ENCODE measurements at places on chromosomes 5 and 9.

DNA sequence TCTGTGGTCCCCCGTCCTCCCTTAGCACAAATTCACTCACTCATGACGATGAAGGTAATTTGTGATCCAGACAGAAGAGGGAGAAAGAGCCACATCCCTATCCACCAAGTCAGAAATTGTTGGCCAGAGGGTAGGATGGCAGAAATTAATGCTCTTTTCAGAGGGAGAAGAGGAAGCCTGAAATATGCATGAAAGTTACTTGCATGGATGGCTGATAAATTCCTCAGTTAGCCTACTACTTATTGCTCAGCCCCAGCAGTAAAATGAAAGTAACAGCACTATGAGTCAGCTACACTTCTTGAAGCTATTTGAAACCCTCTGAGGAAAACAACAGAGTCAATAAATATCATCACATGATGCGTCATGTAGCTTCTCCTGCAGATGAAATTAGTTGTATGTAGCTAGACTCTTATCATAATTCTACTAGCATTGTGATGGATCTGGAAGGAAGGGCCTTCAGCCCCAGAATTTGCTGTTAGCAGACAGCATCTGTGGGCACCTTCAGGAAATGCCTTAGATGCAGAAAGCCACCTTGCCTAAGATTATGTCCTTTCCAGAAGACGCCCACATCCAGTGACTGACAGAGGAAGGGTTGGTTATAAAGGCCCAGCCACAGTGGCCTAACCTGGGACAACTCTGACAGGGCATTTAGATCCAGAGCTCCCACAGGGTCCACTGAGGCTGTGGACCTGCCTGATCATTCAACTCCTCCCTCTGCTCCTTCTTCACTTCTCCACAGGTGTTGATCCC is 81.2 kb upstream of the CCDC112 start:
- DNase-seq, result peak; percentile 24

- DNase-seq, result no peak
These were observed 225.0 kb downstream of the VPS13A start for GRCh38 chr9:77402286-77402685.

GRCh38 chr5:180394031-180394636 is 41.0 kb upstream of the GFPT2 start:
- no peak for DNase-seq

GRCh38 chr5:107935645-107936044 is 264.9 kb upstream of the EFNA5 start:
- no peak for DNase-seq

DNA sequence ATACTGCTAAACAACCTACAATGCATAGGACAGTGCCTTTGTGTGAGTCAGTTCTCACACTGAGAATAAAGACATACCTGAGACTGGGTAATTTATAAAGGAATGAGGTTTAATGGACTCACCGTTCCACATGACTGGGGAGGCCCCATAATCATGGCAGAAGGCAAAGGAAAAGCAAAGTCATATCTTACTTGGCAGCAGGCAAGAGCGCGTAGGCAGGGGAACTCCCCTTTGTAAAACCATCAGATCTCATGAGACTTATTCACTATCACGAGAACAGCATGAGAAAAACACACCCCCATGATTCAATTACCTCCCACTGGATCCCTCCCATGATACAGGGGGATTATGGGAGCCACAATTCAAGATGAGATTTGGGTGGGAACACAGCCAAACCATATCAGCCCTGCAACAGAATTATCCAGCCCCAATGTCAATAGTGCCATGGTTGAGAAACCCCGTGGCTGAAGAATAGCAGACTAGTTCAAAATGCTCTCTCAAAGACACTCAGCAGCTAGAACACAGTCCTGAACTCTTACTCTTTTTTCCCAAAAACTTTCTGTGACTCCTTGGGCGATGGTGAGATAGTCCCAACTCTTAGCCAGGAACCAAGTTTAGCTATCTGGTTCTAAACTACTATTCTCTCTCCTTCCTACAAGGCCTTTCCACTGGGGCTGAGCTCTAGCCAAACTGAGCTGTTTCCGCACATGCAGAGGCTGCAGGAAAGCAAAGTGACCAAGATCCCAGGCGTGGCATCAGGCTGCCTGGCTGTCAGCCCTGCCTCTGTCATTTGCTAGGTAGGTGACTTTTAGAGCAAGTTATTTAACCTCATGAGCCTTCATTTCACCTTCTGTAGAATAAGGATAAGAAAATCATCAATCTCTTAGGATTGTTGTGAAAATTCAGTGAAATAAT is 21.7 kb downstream of the FAT2 start:
- no peak for DNase-seq

DNA sequence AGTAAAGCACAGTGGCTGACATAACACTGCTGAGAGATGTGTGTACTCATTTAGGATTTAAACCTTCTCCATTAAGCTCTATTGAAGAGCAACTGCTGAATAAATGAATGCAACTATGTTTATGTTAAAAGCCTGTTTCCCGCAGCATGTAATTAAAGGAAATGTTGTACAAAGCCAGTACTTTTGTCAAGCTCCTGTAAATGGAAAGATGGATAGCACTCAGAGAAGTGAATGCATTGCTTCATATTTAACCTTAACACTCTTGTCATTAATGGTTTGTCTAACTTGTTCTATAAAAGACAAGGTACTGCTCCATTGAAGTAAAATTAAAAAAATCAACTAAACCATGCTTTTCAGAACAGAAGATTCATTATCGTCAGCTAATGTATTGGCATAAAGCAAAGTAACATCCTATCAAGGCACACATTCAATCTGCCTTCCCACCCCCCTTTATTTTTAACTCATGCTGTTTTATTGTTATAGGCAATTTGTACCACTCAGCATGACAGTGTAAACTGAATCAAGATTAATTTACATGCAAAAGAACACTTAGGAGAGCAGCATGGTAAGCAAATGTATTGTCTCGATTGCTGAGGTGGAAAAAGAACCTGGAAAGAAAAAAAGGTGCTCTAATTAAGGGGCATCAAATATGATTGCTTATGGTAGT is 240.9 kb upstream of the TBCA start:
- DNase-seq, result no peak

DNA sequence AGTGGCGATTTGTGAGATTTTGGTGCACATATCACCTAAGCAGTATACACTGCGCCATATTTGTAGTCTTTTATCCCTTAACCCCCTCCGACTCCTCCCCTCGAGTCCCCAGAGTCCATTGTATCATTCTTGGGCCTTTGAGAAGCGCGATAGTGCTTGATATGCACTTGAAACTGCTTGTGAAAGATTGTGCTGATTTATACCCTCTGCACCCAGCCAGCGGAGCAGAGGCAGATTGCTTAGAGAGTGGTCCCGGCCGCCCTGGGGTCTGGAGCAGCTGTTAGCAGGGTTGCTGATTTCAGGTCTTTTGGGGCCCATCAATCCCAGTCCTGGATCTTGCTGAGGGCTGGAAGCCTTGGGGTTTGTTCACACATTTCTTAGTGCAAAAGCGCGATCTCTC is 13.0 kb upstream of the FAM240B start:
- DNase-seq, result no peak

DNA sequence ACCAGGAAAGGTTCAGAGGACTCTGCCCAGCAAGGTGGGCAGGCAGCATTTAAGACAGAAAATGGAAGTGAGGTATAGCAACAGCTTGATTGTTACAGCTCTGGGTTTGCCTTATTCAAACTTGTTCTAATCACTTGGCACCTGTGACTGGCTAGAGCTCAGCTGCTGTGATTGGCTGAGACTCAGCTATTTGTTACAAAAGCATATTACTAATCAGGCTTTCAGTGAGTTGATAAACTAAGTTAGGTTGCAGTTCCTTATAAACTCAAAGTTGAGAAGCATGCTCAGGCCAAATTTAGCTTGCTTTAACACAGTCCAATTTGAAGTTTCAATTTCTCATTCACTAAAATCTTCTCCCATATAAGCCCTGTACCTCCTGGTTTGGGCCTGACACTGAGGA is 56.3 kb downstream of the GDA start:
- DNase-seq, result no peak

DNA sequence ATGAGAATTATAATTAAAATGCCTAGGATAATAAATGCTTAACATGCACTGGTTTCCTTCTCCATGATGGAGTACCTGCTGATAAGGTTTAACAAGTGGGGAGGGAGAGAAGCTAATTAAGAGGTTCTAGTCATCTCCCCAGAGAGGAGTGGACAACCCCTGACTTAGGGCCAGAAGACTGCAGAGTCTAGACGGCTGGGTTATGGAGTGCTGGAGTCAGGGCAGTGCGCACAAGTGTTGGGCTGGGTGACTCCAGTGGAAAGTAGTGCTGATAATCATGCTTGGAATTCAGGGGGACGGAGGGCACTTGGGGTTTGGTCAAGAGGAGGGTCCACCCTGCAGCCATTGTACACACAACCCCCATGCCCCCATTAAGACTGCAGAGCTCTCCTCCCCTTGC is 32.8 kb upstream of the TGFBI start:
- no peak for DNase-seq

DNA sequence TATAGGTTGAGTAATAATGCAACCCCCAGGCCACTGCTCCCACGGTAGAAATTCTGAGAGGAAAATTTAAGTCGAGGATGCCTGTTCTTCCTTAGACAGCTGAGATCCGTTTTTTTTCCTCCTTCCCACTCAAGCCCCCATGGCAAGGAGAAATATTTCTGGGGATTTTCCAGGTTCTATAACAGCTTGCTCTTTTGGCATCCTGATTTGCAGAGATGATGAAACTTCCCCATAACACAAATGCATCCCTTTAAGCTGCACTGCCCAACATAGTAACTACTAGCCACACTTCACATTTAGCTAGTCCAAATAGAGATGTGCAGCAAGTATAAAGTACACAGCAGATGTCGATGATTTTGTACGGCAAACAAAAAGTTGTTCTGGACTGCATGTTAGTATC is 32.5 kb upstream of the GNA14 start:
- no peak for DNase-seq

GRCh38 chr9:32431196-32431595 is 46.8 kb downstream of the ACO1 start:
- no peak for DNase-seq

- DNase-seq, result no peak
These were observed 772 bp downstream of the DCAF10 start for GRCh38 chr9:37801287-37801850.

DNA sequence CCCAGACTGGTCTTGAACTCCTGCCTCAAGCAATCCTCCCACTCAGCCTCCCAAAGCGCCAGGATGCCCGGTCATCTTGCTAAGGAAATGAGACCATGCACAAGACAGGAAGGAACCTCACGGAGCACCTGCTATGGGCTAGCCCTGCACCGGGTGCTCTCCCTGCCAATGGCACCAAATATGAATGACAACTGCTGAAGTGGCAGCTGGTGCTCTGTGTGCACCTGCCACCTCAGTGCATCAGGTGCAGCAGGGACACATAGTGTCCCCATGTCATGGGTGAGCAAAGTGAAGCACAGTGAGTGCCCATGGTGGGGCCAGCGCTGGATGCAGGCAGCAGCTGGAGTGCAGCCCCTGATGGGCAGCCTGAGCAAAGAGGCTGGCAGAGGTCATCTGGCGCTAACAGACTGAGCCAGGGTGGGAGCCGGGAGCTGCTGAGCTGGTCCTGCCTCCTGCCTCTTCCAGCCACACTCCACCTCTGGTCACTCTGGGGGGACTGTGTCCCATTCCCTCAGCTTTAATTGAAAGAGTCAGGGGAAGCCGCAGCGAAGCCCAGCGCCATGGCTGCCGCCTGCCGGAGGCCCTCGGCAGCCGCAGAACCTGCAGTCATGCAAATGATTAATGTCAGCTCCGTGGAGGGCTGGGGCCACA is 46.4 kb downstream of the BARX1 start:
- no peak for DNase-seq

- no peak for DNase-seq
These were observed 463.1 kb upstream of the CDH10 start for GRCh38 chr5:25107853-25108252.

GRCh38 chr5:442335-443238 is at the start of gene EXOC3:
EXOC3 (plus strand) TSS chr5:443176; CDS start chr5:446206, 3,030 bp downstream.
- peak; percentile 56 for DNase-seq

- DNase-seq, result no peak
These were observed 47.7 kb upstream of the TLX3 start for GRCh38 chr5:171261361-171261760.

DNA sequence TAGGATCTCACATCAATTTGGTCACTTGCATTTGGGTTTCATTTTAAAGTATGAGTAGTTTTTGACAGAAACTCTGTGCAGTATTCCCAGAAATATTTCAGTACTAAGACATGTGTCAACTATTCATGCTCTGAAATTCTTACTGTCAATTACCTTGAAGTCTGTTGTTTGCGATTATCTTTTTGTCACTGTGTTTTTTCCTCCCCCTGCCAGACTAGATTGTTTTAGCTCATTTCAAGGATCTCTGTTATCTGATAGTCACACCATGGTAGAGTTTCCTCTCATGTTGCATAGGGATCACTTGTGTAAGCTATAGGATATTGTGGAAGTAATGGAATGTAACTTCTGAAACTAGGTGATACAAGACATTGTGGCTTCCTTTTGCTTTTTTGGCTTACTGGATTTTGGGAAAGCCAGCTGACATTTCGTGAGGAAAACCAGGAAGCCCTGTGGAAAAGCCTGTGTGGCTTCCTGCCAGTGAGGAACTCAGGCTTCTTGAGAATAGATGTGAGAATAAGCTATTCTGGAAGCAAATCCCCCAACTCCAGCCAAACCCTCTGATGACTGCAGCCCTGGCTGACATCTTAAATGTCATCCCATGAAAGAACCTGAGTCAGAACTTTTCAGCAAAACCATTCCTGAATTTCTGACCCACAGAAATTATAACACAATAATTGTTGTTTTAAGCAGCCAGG is 122.2 kb downstream of the FGF10 start:
- no peak for DNase-seq

GRCh38 chr5:80686757-80687156 is 32.0 kb upstream of the DHFR start:
- peak; percentile 8 for DNase-seq

DNA sequence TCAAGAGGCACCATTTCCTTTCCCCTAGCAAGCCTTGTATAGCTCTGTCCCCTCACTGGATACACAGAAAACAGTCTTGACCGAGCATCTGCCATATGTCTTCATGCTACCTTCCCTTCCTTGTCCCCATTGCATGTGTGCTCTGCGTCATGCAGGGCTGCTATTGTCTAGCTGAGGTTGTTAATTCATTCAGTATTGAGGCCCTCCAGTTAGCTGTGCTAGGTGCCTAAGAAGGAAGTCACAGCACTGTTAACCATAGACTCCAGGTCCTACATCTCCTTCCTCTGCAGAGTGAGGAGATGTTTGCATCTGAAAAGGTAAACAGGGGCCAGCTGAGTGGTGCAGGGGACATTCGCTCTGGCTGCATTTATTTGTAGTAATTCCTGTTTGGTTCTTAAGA is 48.2 kb downstream of the SLC1A3 start:
- DNase-seq, result no peak

DNA sequence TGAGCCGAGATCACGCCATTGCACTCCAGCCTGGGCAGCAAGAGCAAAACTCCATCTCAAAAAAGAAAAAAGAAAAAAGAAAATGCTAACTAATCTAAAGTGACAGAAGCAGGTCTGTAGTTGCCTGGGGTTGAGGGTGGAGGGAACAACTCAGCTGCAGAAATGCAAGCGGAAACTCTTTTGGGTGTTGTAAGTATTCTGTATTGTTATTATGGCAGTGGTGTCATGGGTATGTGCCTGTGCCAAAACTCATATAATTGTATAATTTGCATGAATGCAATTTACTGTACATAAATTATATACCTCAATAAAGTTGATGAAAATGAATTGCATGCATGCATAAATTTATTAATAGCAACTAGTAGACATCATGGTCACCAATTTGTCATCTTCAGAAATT is 23.0 kb upstream of the RPS23 start:
- no peak for DNase-seq

- no peak for DNase-seq
These were observed 2.0 kb downstream of the RNF44 start for GRCh38 chr5:176535101-176535663.

GRCh38 chr9:98860871-98861293 is 53.4 kb downstream of the GALNT12 start:
- peak; percentile 77 for DNase-seq

All from globus pallidus (tissue), 1 donor.